ENCODE measurements at places on chromosomes 16 and 17.
A peak's percentile ranks its signal among the peaks of the same experiment; 100 is the strongest.

DNA sequence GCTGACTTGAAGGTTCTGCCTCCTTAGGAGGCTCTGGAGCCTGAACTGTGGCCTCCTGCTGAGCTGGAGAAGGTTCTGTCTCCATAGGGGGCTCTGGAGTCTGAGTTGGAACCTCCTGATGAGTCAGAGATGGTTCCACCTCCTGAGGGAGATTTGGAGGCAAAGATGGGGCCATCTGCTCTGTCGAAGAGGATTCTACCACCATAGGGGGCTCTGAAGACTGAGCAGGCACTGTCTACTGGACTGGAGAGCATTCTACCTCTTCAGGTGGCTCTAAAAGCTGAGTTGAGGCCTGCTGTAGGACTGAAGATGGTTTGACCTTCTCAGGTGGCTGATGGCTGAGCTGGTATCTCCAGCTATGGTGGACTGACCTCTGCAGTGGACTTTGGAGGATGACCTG is 16.2 kb downstream of the RDM1 start:
- DNase-seq = no peak

DNA sequence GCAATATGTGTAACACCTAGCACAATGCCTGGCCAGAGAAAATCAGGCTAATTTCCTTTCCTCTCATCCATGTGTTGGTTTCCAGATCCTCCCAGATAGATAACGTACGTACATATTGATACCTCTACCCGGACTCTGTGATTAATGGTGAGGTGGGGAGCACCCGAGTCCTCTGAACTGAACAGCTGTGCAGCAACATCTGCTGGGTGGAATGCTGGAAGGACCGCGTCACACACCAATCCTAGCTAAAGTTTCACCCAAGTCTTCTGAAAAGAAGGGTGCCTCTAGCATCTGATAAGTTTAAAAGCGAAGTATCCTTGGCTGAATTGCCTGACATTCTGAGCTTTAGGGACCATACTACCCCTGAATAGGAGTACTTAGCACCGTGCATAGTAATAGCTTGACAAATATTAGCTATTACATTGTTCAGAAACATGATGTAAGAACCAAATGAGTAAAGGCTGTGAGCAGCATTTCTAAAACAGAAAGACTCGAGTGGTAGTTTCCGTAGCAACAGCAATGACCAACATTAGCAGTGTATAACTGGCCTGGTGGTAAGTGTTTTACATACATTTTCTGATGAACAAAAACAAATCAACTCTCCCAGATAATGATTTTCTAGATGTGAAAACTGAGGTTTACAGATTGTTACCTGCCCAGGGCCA is 91.4 kb downstream of the SYCE1L start:
- no peak for DNase-seq

DNA sequence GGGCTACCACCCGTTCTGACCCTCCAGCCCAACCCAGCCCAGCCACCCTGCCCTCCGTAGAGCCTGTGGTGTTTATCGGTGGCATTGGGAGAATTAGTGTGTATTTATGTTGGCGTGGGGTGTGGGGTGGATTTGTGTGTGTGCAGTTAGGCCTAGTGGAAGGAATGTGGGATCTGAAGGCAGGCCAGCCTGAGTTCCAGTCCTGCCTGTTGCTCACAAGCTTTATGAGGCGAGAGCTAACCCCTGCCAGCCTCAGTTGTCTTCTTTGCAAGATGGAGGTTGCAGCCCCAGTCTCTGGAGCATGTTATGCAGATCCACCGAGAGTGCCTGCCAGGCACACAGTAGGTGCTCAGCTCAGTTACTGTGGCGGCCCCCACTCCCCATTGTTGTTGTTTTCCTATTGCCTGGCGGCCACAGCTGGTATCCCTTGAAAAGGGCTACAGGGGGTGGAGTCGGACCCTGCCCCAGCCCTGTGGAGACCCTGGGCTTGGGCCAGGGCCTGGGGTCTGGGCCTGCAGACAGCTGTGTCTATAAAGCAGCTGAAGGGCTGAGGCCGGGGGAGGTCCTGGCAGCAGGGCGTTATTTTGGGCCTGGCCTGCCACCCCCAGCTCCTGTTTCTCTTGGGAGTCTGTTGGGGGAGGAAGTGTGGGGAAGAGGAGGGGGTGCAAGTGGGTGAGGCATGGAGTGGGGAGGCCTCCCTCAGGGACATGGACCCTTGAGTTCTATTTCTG is 5.1 kb downstream of the ERBB2 start:
- no peak for DNase-seq

GRCh38 chr17:82787081-82787848 is 35.4 kb downstream of the TBCD start:
- DNase-seq = peak; percentile 24

- DNase-seq = no peak
Observed at GRCh38 chr17:62653002-62653825, 25.7 kb downstream of the MRC2 start.

DNA sequence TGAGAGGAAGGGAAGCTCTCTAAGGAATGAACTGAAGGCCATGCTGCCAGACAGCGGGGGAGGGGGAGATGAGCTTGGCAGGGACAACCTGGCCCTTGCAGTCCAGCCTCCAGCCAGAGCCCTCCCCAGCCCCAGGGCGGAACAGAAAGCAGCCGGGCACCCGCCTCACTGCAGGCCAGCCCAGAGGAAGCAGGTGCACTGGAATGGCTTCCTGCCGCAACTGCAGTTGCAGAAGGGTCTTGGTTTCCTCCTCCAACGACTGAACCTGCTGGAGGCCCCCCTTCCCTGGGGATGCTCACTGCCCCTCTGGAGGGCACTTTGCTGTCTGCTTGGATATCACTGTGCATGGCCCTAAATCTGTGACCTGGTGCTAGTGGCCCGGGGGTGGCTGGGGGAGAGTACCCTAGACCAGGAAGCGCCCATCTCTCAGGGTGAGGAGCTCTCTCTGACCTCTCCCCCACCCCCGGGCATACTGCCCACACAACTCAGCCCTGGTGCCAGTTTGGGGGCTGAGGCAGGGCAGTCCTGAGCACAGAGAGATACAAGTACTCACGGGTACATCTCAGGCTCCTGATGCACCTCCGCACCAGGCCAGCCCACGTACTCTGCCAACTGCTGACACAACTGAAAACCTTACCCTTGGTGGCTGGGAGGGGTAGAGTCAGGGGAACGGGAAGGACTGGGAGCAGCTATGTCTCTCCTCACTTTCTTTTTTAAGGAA is 41.1 kb downstream of the MYO18A start:
- no peak for DNase-seq

DNA sequence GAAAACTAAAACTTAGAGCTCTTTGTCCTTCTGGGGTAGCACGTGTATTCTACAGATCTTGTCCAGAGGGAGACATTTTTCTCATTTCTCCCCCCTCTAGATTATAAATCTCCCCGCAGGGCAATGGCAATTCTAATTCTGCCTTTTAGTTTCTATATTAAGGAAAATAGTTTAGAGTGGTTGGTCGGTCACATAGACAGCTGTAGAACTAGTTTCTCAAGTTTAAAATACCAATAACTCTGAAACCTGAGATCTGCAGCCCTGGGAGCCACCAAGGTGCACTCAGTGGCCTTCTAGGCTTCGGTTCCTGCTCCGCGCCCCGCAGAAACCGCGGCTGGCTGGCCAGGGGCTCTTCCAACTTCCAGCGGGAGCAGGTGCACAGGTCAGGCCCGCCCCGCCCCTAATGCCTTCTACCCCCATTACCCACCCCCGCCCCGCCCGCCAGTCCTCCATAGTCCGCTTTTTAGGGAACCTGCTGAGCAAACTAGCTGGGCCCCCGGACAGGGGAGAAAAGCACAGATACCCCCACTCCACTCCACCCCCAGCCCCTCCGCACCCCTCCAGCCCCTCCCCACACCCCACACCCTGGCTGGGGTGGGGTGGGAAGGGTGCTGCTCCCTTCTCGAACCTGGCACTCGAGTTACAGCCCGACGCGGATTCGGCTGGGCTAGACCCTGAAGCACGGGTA is 431 bp downstream of the SLFN11 start:
- no peak for DNase-seq

GRCh38 chr17:30278032-30278431 is 13.7 kb downstream of the BLMH start:
- DNase-seq = no peak

GRCh38 chr16:67517661-67518423 is 10.8 kb upstream of the RIPOR1 start:
- DNase-seq = no peak

DNA sequence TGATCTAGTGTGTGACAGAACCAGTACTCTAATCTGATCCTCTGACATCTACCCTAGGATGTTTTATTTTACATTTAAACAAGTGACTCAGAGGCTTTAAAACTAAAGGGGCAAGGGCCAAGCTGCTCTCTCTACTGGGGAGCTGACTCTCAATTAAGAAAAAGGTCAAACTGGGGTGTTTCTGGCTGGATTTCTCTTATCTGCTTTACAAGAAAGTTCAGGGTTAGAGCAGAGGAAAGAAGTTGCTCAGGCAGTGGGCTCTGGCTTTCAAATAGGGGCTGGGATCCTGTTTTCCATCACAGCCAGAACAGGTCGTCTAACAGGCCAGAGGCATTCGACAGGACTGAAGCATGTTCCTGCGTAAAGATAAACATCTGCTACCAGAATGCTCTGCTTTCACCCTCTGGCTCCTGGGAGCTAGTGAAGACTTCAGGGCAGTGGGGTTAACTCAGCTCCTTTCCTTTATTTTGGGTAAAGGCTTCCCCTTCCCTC is 8.5 kb downstream of the MMP28 start:
- DNase-seq = no peak

GRCh38 chr16:4260360-4260759 is 12.5 kb downstream of the TFAP4 start:
- DNase-seq = no peak

- DNase-seq = no peak
Observed at GRCh38 chr17:75754378-75755204, 10.4 kb downstream of the GALK1 start.

- DNase-seq = no peak
Observed at GRCh38 chr16:81140930-81141780, 45.0 kb upstream of the GCSH start.

- DNase-seq = no peak
Observed at GRCh38 chr16:12458591-12459358, 344.9 kb downstream of the CPPED1 start.

DNA sequence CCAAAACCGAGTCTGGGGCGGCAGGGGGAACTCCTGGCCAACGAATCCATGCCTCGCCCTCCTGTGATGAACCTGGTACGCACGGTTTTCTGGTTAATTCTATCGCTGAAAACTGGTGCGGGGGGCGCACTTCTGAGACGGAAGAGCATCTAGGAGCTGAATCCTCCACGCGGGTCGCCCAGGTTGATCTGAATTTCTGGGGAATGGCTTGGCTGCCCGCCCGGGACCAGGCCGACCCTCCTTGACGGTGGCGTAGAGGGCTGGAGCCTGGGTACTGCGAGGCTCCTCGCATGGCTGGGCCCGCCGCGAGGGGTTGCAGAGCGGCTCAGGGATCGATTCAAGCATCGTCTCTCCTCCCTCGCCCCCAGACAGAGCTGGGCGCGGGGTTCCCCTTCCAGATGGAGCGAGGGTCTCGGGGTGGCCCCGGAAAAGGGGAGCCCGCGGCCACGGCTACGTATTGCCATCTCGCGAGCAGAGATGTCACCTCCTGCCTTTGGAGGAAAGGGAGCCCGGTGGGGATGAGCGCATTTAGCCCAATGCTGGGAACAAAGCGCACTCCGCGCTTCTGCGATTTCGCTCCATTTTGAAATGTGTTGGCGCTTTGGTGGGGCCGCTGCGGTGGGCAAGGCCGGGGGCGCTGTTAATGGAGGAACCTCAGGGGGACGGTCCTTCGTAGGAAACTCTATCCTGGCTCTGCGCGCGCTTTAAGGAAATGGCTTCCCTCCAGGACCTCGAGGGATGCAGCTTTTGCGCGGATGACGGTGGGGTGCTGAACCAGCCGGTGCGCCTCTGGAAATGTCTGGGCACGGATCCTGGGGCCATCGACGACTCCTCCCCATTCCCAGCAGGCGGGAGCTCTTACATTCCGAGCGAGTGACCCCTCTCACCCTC is 2.7 kb downstream of the MAPT start:
- no peak for DNase-seq

GRCh38 chr17:78401246-78401645 is 22.8 kb downstream of the PGS1 start:
- DNase-seq = no peak

DNA sequence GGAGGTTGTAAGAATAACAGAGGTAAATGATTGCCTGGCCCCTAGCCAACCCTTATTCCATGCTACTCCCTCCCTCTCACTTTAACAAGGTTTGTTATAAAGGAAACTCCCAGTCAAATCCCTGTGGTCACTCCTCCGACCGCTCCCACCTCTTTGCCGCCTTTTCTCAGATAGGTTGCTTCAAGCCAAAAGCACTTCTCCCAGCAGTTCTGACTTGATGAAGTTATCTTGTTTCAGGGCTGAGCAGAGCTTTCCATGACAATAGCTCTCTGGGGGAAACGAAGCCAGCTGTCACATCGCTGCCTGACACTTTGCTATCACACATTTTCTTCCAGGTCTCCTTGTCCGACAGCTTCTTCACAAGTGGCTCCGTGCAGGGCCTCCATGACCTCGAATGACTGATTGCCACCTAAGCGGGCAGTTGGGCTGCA is 278.6 kb downstream of the HAPSTR1 start:
- DNase-seq = no peak

- DNase-seq = no peak
Observed at GRCh38 chr17:76356803-76357456, 3.2 kb upstream of the PRPSAP1 start.

- DNase-seq = no peak
Observed at GRCh38 chr16:25260416-25260815, 2.8 kb upstream of the ZKSCAN2 start.
